ENCODE measurements at places on chromosomes 5 and 9. TPM values are rescaled to one million over a fixed set of nuclear protein-coding genes. Genes with fewer than 3 reads are reported as not detected.

Gene SPATA31D4
- not detected for total RNA-seq

Gene PLCXD3
- total RNA-seq, result under 0.01 TPM

Gene PCDHA1
- not detected for total RNA-seq

Gene SPINK7
- not detected for total RNA-seq

Gene GPX8
- total RNA-seq, result 124 TPM

Gene PCDHAC1
- under 0.01 TPM for total RNA-seq
